ENCODE measurements at places on chromosomes 2 and 18.

- DNase-seq, result no peak
These were observed 52.8 kb downstream of the UNC80 start for GRCh38 chr2:209824391-209824790.

DNA sequence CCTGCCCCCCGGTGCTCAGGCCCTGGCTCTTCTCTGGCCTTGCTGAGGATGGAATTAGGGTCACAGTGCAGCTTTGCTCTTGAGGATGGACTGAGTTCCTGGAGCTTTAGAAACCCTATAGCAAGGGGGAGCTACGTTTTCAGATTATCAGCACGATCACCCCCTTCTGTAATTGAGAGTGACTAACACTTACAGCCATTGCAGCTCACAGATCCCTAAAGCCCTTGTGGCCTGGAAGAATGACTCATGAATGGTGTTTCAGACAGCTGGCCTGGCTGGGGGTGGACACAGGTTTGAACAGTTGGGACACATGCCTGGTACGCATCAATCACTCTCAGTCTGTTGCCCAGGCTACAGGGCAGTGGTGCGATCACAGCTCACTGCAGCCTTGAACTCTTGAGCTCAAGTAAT, 79.7 kb upstream of the IGFBP5 start:
- DNase-seq, result no peak

DNA sequence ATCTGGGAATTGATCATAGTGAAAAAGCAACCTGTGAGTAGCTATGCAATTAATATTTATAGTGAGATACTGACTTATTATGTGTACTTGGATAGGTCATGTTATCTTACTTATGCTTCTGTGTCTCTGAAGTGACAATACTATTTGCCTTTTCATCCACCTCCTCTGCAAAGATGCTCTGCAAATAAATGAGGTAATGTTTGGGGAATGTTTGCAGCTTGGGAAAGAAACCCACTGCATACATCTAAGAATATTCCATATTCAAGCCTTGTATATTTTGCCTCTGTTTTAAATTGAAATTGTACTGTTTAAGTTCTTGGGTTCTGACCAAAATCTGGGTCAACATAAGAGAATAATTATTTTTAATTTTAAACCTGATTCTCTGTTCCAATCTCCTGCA, 217.4 kb upstream of the DTNA start:
- DNase-seq, result peak; percentile 19

- no peak for DNase-seq
These were observed 143.4 kb downstream of the PPP1R1C start for GRCh38 chr2:182128821-182129707.

DNA sequence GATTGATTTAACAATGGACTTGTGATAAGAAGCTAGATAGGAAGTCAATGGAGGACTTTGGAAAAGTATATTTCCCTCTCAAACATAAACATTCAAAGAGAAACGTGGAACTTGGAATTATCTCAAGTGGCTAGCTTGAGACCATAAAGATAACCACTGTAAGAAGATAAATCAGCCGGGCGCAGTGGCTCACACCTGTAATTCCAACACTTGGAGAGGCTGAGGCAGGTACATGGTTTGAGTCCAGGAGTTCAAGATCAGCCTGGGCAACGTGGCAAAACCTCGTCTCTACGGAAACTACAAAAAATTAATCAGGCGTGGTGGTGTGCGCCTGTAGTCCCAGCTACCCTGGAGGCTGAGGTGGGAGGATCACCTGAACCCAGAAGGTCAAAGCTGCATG, 405.9 kb upstream of the ACVR2A start:
- DNase-seq, result no peak

DNA sequence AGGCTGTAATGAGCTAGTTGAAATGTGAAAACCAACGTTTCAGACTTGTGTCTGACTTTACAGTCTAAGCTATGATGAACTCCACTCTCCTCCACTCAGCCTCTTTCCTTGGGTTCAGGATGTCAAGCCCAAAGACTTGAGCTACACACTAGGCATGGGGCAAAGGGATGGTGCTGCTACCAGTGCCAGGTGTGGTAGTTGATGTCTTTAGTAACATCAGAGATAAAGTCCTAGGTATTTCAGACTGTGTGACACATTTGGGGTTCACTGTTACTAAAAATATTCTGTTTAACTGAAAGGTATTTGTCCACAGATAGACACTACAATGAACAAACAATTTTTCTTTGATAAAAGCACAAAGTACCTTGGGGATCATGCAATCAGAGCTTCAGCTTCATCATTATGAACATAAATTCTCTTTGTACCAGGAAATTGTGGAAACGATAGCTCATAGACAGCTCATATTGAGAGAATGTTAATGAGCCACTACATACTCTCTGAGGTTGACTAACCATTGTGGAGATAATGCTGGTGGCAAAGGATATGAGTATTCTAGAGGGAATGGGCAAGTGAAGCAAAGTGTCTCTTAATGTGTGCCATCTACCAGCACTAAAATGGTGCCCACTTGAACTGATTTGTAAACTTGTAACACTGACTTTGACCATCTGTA, 253.7 kb upstream of the THUMPD2 start:
- no peak for DNase-seq

GRCh38 chr2:8486141-8486540, 195.7 kb upstream of the ID2 start:
- no peak for DNase-seq

- DNase-seq, result no peak
These were observed 274.5 kb downstream of the MYCN start for GRCh38 chr2:16214861-16215260.

GRCh38 chr2:201827621-201828020, 21.3 kb downstream of the CDK15 start:
- no peak for DNase-seq

DNA sequence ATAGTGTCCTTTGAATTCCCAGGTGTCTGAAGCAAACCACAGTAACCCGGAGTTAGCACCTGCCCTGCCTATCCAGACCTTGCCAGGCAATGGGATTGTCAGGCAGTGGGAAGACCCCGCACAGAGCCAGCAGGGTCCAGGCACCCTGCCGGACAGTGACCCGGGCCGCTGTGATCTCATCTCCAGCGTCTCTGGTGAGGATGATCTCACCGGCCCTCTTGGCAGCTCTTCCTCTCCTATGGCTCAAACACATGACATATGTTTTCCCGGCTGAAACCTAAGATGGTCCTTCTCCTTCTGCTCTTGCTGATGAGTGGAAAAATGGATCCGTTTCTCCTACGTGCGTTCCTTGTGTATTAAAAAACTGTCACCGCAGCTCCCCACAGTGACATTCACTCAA, 75.1 kb downstream of the ACOXL start:
- no peak for DNase-seq

DNA sequence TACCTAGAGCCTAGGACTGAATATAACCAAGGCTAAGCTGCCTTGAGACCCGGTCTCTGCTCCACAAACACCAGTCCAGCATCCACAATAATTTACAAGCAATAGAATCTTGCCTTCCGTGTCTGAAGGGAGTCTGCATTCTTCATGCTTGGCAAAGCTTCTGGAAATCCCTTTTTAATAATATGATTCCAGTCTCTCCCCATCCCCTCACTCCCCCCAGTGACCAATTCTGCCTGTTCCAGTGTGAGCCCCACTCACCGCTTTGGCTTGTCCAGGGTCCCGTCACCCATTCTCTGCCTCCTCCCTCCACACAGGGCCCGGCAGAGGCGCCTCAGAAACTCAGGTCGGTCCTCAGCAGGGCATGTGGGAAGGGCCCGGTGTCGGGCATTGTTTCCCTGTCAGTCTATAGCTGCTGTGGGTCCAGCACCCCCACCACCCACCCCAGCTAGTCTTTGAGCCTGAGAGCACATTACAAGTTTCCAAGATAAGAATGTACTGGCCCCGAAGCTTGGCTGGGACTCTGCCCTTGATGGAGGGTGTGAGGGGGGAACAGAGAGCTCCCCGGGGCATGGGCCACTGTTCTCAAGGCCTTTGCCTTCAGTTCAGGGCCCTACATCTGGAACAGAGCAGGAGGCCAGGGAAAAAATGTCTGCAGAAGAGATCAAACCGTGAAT, 129.7 kb upstream of the MYCN start:
- no peak for DNase-seq

DNA sequence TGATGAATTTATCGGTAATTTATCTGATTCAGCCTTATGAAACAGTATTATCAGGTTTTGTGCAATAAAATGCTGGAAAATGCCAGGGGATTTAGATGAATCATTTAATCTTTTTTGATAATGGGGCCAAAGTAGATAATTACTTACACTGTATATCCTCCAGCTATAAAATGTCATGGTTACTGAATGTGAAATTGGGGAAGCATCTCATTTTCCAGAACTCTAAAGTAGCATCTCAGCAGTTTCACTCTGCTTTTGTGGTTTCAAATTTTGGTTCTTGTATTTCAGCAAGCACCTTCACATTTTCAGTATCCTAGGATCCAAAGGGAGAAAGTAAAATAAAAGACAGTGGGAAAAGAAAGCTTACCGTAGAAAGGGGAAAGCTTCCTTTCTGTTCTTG, 12.8 kb downstream of the ANKRD62 start:
- DNase-seq, result no peak

GRCh38 chr2:109102588-109103233, 26.3 kb upstream of the SH3RF3 start:
- DNase-seq, result no peak

GRCh38 chr18:23487738-23488570, 15.4 kb upstream of the RMC1 start:
- DNase-seq, result no peak
